ENCODE measurements at places on chromosomes 5 and 9.

DNA sequence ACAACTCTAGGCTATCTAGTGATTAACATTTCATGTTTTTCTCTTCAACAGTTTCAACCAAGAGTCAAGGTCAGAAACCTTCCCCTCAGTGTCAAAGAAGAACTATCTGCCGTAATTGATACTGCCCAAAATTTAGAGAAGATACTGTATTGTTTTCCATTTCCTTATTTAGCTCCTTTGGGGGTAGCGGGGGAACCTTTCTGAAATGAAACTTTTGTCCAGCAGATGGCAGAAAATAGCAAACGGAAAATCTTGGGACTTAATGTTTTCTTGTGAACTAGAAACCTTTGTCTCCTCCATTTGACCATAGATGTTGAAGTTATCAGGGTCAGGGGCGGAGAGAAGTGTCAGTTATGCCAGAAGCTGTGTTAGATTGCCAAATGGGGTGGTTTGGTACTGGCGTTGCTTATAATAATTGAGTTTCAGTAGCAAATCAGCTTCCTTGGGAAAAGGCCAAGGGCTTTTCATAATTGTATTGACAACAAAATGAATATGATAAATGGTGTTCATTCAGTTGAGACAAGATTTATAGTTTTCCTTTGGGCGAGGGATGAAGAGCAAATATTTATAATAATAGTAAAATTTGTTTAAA, 101.7 kb upstream of the TLX3 start:
- no peak for DNase-seq

DNA sequence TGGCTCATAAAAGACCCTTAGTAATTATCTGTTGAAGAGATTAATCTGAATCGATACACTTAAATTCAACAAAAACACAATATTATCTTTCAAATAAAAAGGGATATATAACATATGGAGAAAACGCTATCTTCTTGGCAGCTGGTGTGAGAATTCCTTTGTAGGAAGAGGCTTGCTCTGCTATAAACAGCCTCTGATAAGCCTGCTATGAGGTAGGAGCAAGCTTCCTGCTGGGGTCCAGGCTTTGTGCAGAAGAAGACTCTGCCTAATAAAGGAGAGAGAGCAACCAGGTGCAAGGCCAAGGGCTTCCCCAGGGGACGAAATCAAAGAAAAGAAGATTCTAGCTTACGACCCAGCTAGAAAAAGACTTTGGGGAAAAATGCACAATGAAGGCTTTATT, 43.3 kb upstream of the SSBP2 start:
- no peak for DNase-seq

GRCh38 chr5:74648835-74649293, 8.3 kb upstream of the ENC1 start:
- DNase-seq: no peak

- DNase-seq: no peak
These were observed 97.8 kb downstream of the C5orf15 start for GRCh38 chr5:133870661-133871060.

DNA sequence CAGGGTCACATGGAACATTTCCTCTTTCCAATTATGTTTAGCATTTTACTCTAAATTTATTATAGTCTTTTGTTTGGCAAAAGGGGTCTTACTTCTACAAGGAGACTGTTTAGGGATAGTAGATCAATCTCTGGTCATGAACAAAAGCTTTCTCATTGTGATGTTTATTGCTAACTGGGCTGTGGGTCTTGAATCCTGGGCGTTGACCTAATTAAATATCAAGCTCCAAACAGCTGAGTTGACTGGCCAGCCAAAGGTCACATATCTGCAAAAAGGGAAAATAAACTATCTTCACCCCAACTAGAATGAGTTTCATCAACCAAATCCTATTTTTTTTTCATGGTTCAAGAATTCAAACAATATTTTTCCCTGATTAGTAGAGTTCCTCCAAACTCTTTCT, 245.4 kb upstream of the TUT7 start:
- no peak for DNase-seq

DNA sequence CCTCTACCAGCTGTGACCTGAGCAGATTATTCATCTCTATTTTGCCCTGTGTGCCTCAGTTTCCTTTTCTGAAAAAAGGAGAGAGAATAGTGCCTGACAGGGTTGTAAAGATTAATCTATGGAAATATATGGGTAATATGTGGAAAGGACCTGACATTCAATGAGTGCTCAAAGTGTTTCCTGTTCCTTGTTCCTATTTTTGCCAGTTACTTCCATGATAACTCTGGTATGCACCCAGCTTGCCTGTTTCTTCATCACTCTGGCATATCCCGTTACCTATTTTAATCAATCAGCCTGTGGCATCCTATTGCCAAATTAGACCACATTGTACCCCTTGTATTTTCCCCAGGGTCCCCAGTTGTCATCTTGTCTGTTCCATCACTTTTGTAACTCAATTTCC, 3.6 kb upstream of the ARAP3 start:
- no peak for DNase-seq

GRCh38 chr9:128575469-128575868, 23.1 kb downstream of the SPTAN1 start:
- DNase-seq: no peak

GRCh38 chr9:93105620-93106019, 9.6 kb downstream of the CARD19 start:
- DNase-seq: no peak

DNA sequence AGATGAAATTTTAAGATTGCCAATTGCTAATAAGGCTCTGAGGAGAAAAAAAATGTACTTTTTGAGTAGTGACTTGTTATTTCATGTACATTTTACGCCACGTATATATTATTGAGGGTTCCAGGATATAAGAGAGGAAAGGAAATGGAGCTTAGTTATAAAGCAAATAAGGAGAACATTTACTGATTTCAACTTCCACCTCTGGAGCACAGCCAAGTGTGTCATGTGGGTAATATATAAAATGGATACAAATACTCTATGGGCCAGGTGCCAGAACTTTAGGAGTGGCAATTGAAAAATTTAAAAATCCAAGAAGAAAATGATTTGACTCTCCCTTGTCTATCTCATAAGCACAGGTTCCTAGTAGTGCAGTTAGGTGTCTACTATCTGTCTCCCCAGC, 45.0 kb upstream of the VLDLR start:
- DNase-seq: no peak

- peak; percentile 98 for DNase-seq
These were observed 144.5 kb upstream of the TNC start for GRCh38 chr9:115262477-115262876.

GRCh38 chr9:100427366-100428263, 672 bp downstream of the MSANTD3 start:
- no peak for DNase-seq

GRCh38 chr9:134152022-134152448, 12.3 kb downstream of the RNU6ATAC start:
- no peak for DNase-seq

- no peak for DNase-seq
These were observed 213.8 kb downstream of the FAM114A2 start for GRCh38 chr5:153824909-153825308.

- DNase-seq: peak; percentile 93
These were observed 77.9 kb downstream of the SEMA5A start for GRCh38 chr5:9468060-9468388.

GRCh38 chr5:40399349-40399748, 280.4 kb upstream of the PTGER4 start:
- DNase-seq: no peak

- DNase-seq: no peak
These were observed 18.5 kb upstream of the SNX2 start for GRCh38 chr5:122756264-122756911.

DNA sequence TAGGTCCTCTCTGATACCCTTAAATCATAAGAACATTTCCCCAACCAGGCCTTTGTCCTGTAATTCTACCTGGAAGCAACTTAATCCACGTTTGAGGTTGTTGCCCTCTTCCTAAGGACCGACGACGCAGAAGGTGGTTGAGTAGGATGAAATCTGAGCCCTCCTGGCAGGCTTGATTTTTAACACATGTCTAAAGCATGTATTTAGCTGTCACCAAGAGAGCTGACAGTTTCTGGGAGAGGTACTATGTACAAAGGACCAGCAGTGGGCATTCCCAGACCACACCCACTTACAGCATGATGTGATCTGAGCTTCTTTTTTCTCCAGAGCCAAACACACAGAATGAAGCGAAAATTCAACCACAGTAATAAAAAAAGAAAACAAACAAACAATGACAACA, 260.9 kb downstream of the SH3GL2 start:
- DNase-seq: no peak

DNA sequence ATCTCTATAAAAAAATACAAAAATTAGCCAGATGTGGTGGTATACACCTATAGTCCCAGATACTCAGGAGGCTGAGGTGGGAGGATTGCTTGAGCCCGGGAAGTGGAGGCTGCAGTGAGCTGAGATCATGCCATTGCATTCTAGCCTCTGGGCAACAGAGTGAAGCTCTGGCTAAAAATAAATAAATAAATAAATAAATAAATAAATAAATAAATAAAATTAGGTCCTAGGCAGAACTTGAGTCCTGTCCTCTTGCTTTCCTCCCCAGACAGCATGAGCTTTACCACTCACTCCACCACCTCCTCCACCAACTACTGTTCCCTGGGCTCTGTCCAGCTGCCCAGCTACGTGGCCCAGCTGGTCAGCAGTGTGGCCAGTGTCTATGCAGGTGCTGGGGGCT, 31.6 kb upstream of the SPZ1 start:
- DNase-seq: no peak

- DNase-seq: no peak
These were observed 300.8 kb downstream of the DNAH5 start for GRCh38 chr5:13643734-13644133.

- DNase-seq: no peak
These were observed 155.8 kb upstream of the ZNF608 start for GRCh38 chr5:124902097-124902821.

DNA sequence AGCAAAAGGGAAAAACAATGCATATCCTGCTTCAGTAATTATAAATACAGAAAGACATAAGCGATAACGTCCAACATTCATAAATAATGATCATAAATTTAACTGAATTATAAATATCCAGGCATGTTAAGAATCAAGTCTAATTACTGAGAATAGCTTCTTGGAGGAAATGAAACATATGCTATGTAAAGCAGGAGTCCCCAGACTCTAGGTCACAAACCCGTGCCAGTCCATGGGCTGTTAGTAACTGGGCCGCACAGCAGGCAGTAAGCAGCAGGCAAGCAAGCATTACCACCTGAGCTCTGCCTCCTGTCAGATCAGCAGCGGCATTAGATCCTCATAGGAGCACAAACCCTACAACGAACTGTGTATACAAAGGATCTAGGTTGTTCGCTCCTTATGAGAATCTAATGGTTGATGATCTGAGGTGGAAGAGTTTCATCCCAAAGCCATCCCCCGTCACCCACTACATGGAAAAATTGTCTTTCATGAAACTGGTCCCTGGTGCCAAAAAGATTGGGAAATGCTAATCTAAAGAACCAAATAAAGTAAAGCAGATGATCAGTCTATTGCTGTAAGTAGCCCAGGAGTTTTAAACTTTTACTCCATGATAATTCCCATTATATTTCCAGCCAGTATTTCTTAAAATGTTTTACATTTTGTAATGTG, 50.4 kb downstream of the CERT1 start:
- no peak for DNase-seq

DNA sequence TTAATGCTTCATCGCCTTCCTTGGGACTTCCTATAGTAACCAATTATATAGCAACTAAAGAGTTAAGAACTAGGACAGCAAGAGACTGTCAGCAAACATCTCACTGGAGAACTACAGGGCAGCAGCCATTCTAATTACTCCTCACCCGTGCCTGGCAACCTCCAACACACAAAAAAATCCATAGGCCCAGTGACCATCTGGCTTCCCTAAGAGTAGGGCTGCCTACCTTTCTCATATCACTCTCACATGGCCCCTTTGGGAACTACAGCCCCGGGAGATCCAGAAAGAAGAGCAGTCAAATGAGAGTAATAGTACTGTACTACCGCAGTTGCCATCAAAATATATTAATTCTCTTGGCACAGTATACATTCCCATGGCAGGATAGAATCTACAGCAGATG, 5.7 kb downstream of the DCAF10 start:
- DNase-seq: no peak

DNA sequence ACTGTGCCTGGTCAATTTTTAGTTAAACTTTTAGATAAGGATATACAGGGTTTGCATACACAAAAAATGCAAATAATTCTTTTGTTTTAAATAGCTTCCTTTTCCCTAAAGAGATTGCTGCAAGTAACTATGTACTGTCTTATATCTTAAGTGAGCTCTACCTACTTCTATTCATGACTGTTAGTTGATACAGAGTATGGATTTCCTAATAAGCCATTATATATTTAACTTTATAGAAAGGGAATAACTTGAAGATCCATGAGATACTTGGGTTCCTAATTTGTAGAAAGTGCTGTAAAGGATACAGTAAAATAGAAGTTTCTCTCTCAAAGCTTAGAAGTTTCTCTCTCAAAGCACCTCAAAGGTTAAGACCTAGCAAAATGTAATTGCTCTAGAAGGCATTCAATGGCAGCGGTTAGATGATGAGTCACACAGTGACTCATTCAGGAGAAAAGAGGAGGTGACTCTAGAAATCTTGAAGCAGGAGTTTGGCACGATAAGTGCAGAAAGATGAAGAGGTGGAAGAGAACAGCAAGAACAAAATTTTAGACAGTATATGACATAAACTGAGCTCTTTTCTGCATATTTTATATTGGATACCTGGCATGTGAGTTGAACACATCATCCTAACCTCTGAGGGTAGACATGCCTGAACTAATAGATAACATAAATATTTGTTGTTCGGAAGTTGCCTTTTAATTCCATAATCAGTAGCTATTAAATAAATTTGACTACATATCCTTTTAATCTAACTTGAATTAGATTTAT, 5.5 kb upstream of the DNAJC21 start:
- peak; percentile 33 for DNase-seq

GRCh38 chr5:169913479-169913878, 66.8 kb downstream of the INSYN2B start:
- DNase-seq: no peak

DNA sequence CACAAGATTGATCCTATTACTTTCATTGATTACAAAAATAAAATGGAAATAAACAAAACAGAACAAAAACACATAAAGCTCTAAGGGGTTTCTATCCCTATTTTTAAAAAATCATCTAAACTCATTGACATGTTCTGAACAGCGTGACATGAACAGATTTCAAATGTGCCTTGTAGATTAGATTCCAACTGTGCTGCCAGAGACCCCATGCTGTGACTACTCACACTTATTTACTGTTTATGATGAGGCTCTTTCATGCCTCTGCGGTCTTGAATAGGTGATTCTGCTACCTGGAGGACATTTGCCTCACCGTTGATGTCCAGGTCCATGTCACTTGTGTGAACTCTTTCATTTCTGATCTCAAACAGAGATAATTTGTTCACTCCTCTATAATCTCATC, 990.2 kb downstream of the CDH12 start:
- DNase-seq: no peak

DNA sequence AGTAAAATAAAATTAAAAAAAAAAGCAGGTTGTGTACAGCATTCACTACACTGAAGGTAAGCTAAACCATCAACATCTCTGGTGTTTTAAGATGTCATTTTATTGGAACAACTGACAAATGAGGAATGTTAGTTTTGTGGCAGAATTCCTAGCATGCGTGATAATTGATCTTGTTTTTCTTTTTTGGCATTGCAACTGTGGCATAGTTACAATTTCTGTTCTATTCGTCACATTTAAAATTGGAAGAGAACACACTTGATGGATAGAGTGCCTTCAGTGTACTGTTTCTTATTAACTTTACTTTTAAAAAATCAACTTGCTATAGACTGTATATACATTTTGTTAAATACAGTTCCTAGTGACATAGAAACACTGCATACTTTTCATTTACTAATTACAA, 43.6 kb upstream of the TNFSF15 start:
- DNase-seq: no peak

GRCh38 chr9:123914517-123915196, 15.3 kb downstream of the DENND1A start:
- DNase-seq: no peak

Measured in epithelial cell of prostate (primary cell).